ENCODE measurements at places on chromosomes 1 and 21.

DNA sequence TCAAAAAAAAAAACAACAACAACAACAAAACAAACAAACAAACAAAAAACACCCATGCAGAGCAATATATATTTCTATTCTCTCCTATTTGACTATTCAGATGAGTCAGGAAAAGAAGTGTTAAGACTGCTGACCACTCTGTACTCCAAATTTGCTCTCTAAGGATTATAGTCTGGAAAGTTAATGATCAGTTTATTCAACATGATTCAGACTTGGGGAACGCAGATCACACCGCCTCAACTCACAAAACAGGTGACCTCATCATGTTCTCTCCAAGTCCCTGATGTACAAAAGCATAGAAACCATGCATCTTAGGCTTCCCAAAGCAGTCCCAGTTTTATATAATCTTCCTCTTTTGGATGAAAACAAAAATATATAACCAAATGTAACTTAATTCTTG, 51.9 kb upstream of the PRRC2C start:
- DNase-seq: no peak

DNA sequence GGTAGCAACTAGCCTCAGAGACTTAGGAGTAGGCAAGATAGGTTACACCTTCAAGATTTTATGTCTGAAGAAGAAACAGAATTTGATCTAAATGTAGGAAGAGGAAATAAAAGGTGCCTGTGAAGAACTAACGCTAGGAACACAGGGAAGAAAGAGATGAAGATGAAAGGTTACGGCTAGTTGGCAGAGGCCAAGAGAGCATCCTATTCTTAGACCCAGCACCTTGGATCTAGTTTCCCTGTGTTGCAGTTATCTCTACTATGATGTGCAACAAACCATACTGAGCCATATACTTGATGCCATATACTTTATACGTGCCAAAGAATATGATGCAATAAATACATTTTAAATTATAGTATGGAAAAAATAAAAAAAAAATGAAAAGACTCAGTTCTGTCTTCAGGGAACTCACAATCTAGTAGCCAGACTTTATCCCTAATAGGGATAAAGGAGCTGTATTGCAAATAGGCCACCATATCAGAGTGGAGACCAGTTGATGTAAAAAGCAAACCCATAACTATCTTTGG, 181.1 kb downstream of the PBX1 start:
- no peak for DNase-seq

DNA sequence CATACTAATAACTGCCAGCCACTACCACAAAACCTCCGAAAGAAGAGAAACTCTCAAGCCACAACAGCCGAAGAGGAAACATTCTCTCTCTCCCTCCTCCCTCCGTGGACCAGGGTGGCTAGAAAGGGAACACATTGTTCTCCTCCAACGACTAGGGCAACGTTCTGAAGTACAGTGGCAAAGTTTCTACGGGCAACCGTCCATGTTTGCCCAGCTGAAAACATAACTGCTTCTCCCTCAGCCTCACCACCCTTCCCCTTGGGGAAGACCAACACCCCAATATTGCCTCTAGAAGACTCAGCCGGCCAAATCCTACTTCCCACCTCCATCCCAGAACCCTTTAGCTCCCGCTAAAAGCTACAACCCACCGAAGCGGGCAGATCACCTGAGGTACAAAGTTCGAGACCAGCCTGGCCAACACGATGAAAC, 2.0 kb downstream of the GLUL start:
- DNase-seq: no peak

DNA sequence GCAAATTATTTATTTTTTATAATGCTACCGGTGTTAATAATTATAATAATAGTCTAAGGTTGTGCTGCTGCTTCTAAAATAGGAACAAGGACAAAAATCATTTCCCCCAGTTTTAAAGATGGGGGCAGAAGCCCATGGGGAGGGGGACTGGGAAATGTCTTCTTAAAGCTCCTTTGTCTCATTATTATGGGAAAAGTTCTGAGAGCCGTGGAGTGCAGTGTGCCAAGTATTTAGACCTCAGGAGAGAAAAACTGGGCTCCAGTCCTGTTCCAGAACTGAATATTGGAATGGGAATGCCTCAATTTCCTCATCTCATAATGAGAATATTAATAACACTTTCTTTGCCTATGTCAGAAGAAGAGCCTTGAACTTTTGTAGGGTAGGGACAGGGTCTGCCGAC, 40.9 kb upstream of the ATF3 start:
- no peak for DNase-seq

DNA sequence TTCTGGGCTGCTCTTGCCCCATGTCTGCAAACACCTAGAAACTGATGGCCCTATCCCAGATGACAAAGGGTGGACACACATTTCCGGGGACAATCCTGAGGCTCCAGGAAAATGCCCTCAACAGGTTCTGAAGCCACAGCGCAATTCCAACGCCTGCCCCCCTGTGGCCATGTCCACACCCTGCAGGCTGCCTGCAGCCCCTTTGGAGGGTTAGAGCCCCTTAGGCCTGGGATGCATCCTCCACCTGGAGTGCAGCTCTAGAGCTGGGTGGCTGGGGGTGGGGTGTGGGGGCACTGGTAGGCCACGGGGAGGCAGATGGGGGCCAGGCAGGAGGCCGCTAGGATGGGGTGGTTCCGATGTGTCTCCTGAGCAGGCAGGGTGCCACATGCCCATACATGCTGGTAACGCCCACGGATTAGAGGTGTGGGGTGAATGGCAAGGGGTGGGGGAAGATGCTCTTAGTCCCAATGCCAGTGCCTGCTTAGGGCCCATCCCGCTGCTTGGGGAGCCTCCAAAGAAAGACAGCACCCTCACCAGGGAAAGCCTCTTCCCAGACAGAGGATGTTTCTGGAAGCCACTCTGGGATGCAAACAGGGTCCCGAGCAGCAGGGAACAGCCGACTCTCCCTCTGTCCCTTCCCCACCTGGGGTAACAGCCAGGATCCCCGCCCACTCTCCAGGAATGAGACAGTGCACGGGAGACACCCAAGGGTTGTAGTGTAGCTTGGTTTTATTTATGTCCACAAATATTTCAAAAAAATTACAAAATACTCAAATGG, 34.0 kb downstream of the SLC45A1 start:
- no peak for DNase-seq

DNA sequence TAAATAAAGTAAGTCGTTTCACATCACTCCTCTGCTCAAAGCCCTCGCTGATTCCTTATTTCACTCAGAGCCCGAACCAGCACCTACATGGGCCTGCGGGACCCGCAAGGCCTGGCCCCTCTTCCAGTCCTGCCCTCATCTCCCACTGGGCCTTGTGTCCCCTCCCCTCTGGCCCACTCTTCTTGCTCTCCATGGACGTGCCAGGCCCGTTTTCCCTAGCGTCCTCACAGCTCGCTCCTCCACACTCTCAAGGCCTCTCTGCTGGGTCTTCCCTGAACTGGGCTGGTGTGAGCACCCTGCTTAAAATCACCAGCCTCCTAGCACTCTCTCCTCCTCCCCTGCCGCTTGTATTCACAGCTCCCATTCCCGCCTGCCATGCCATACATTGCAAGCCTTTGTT, 237.9 kb downstream of the FOXD2 start:
- no peak for DNase-seq

DNA sequence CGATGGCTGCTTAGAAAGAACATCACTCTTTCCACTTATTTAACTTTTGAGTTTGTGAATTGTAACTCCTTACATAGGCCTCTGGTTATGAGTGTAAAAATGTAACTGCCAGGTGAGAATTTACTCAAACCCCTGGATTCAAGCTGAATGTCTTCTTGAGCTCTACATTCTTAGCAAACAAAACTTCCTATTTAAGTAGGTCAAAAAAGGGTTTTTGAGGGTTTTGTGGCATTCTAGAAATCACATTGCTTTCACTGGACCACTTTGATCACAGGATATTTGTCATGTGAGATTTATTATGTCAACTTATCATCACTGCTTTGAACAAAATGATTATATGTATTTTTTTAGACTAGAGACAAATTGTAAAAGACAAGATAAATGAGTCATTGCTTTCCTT, 5.7 kb downstream of the IL23R start:
- DNase-seq: no peak

- DNase-seq: no peak
These were observed 19.7 kb upstream of the TLCD4 start for GRCh38 chr1:95097426-95097825.
